CD4-positive, alpha-beta memory T cell (primary cell): ENCODE measurements at places on chromosomes 7 and 10. TPM values are rescaled to one million over a fixed set of nuclear protein-coding genes. Genes with fewer than 3 reads are reported as not detected.

ACTL6B gene
- polyA plus RNA-seq, result not detected

ACBD7 gene
- not detected for polyA plus RNA-seq

OR2AE1 gene
- not detected for polyA plus RNA-seq

CXCL12 gene
- polyA plus RNA-seq, result not detected

DNA sequence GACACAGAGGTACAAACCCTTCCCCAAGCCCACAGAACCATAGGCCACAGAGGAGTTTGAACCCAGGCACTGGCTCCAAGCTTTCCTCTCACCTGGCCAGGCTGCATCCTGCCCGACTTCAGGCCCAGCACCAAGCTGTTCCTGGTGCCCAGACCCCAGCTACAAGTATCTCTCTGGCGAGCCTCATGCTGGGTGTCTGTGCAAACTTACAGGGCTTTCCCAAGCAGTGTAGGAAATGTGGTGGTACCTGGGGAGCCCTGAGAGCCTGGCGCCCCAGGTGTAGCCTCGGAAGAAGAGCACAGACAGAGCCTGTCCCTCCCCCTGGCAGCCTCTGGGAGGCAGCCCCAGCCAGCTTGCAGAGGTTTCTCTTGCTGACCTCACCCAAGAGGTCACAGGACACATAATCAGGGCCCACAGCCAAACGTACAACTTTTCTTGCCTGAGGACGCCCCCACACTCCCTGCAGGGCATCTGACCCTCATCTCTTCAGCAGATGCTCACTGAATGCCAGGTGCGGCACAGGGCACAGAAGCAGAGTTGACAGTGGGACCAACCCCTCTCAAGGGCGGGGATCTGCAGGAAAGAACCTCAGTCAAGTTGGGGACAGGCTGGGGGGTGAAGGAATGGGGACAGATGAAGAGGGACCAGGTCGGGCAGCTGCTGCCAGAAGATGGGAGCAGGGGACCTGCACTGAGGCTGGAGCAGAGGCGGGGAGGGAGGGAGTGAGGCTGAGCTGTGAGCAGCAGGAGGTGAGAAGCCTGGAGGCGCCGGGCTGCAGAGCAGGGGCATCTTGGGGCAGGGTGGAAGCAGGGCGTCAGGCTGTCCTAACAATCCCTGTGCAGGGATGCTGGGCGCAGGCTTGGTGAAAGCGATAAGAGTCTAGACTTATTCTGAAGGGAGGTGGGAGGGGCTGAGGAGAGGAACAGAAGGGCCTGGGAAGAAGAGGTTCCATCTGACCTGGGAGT lies 16.3 kb upstream of the MYL7 start:
- no peak overlapping the region for H3K4me3 ChIP-seq
- H3K36me3 ChIP-seq, result no peaks in the 10 kb centered on the region
- DNase-seq, result no peak
- no peaks in the 10 kb centered on the region for H3K4me1 ChIP-seq
- no peaks in the 10 kb centered on the region for H3K27me3 ChIP-seq

GRCh38 chr7:63039882-63040281 lies 958.8 kb upstream of the ZNF722 start:
- H3K27me3 ChIP-seq, result no peaks in the 10 kb centered on the region
- no peaks in the 10 kb centered on the region for H3K36me3 ChIP-seq
- no peaks in the 10 kb centered on the region for H3K4me1 ChIP-seq

DNA sequence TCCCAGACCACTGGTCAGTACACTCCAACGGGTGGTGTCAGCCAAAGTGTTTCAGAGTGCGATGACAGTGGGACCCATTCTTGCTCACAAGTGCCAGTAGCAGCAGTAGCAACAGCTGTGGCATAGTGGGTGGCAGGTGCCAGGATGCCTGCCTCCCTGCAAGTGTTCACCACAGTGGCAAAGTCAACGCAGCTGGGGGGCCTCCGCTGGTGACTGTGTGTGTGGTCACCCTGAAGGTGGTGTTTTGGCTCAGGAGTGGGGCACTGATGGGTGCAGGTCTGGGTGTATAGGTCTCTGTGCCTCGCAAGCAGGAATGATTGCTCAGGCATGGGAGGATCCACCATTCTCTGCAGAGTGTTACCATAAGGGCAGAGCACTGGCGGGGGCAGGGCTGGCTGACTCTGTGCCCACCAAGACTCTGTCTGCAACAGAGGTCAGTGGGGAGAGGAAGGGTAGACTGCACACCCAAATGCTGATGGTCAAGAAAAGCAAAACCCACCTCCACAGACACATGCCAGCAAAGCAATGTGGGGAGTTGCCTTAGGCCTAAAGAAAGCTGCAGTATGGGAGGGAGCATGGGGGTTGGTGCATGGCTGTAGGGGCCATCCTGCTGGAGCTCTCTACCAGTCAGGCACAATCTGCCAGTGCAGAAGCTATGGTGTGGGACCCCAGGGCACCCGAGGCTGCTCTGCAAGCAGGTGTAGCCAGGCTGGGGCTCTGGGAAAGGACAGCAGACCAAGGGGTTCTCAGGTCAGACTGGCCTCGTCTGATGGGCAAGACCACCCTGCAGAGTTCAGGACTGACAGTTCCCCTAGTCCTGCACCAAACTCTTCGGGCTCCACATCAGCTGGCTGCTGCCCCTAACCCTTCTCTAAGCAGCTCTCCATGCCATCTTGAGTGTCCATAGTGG lies 368.1 kb downstream of the CTNNA3 start:
- DNase-seq, result no peak
- no peaks in the 10 kb centered on the region for H3K36me3 ChIP-seq
- no peaks in the 10 kb centered on the region for H3K4me1 ChIP-seq
- no peak overlapping the region for H3K4me3 ChIP-seq
- no peak overlapping the region for H3K27ac ChIP-seq

- peaks cover 72% of the 10 kb centered on the region for H3K4me1 ChIP-seq
- H3K27ac ChIP-seq, result peak overlapping the region; percentile 93
- peak; percentile 97 for DNase-seq
- peaks cover 18% of the 10 kb centered on the region for H3K36me3 ChIP-seq
- no peaks in the 10 kb centered on the region for H3K27me3 ChIP-seq
These were observed 270.3 kb downstream of the ELFN1 start for GRCh38 chr7:1940402-1940786.

DNA sequence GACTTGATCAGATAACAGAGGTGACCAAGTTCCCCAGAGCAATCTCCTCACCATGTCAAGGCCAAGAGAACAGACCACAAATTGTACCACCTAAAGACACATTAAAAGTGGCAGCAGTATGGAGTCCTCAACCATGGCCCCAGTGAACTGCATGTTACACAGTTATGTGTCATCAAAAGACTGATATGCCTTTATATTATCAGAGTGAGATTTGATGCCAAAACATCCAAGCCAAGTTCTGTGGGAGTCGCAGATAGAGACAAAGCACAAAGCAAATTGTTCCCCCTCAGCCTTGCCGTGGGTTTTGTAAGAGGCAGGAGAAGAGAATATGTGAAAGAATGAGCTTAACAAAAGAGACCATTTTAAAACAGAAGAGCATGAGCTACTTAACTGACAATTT lies 39.2 kb upstream of the TES start:
- H3K4me3 ChIP-seq, result no peak overlapping the region
- H3K36me3 ChIP-seq, result no peaks in the 10 kb centered on the region
- DNase-seq, result no peak
- no peak overlapping the region for H3K27ac ChIP-seq

DNA sequence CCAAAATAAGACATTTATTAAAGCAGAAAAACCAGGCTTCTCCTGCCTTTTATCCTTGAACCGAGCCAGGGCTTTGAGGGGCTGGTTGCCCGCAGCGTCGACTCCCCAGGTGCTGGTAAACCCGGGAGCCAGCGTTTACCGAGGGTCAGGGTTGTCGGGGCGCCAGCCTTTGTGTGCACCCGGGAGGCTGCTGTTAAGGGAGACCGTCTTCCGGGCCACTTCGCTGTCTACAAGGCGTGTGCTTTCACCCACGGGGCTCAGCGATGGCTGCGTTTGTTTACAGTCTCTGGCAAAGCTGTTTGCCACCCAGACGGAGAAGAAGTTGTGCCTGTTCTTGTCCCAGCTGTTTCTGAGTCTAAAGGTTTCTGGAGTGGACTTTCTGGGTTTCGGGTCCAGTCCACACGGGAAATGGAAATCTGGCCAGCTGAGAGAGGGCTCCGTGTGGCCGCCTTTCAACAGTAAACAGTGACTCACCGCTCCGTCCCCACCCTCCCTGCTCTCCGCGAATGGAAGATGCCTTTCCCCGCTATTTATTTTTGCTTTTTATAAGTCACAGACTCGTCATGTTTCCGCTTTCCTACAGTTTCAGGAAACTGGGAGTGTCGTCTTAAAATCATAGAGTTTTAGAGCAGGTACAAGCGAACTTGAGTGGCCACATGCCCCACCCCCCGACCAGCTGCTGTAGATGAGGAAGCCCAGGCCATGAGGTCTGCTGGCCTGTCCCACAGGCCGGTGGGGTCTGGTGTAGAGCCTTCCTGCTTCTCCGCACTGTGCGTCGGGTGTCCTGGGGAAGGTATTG lies 2.2 kb downstream of the MAFK start:
- no peaks in the 10 kb centered on the region for H3K27me3 ChIP-seq
- no peaks in the 10 kb centered on the region for H3K36me3 ChIP-seq
- peaks cover 38% of the 10 kb centered on the region for H3K4me1 ChIP-seq
- H3K27ac ChIP-seq, result peak overlapping the region; percentile 77
- DNase-seq, result peak; percentile 57

DNA sequence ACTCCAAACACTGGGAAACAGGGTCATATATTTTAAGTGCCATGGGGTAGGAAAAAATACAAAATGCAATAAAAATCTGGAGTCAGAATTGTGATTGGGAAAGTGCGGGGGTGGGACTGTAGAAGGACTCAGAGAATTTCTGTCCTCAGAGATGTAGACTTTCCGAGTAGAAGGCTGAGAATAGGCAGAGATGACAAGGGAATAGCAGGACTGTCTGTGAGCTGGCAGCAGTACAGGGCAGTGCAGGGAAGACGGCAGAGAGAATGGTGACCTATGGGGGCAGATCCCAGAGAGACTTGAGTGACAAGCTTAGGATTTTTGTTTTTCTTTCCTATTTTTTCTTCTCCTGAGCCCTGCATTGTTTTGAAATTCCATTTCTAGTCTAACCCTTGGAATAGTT lies 127.6 kb downstream of the SLC16A9 start:
- H3K27me3 ChIP-seq, result no peaks in the 10 kb centered on the region
- H3K27ac ChIP-seq, result no peak overlapping the region
- no peak for DNase-seq
- H3K4me1 ChIP-seq, result no peaks in the 10 kb centered on the region
- H3K36me3 ChIP-seq, result no peaks in the 10 kb centered on the region

- no peaks in the 10 kb centered on the region for H3K4me1 ChIP-seq
- H3K4me3 ChIP-seq, result no peak overlapping the region
- H3K27ac ChIP-seq, result no peak overlapping the region
- DNase-seq, result no peak
- H3K36me3 ChIP-seq, result no peaks in the 10 kb centered on the region
These were observed 8.4 kb downstream of the PLCE1 start for GRCh38 chr10:94002156-94002555.

- H3K36me3 ChIP-seq, result no peaks in the 10 kb centered on the region
- DNase-seq, result no peak
- no peak overlapping the region for H3K27ac ChIP-seq
- H3K4me3 ChIP-seq, result no peak overlapping the region
- no peaks in the 10 kb centered on the region for H3K27me3 ChIP-seq
- H3K4me1 ChIP-seq, result no peaks in the 10 kb centered on the region
These were observed 35.4 kb upstream of the INHBA start for GRCh38 chr7:41738336-41738735.

GRCh38 chr10:90218846-90219245 lies 517.5 kb downstream of the KIF20B start:
- H3K4me3 ChIP-seq, result no peak overlapping the region
- H3K4me1 ChIP-seq, result no peaks in the 10 kb centered on the region
- no peaks in the 10 kb centered on the region for H3K27me3 ChIP-seq
- no peaks in the 10 kb centered on the region for H3K36me3 ChIP-seq
- no peak for DNase-seq

- no peak overlapping the region for H3K4me3 ChIP-seq
- DNase-seq, result no peak
- H3K4me1 ChIP-seq, result no peaks in the 10 kb centered on the region
- H3K27ac ChIP-seq, result no peak overlapping the region
- no peaks in the 10 kb centered on the region for H3K36me3 ChIP-seq
These were observed 53.4 kb downstream of the COL17A1 start for GRCh38 chr10:104032144-104032775.

GRCh38 chr10:97683556-97684367 lies 3.3 kb downstream of the AVPI1 start:
- H3K27me3 ChIP-seq, result no peaks in the 10 kb centered on the region
- H3K4me3 ChIP-seq, result no peak overlapping the region
- H3K36me3 ChIP-seq, result no peaks in the 10 kb centered on the region
- no peak for DNase-seq
- H3K4me1 ChIP-seq, result peaks cover 29% of the 10 kb centered on the region

- H3K4me3 ChIP-seq, result no peak overlapping the region
- no peaks in the 10 kb centered on the region for H3K4me1 ChIP-seq
- H3K36me3 ChIP-seq, result no peaks in the 10 kb centered on the region
- no peak for DNase-seq
These were observed 456.7 kb downstream of the NRG3 start for GRCh38 chr10:82331716-82332115.

DNA sequence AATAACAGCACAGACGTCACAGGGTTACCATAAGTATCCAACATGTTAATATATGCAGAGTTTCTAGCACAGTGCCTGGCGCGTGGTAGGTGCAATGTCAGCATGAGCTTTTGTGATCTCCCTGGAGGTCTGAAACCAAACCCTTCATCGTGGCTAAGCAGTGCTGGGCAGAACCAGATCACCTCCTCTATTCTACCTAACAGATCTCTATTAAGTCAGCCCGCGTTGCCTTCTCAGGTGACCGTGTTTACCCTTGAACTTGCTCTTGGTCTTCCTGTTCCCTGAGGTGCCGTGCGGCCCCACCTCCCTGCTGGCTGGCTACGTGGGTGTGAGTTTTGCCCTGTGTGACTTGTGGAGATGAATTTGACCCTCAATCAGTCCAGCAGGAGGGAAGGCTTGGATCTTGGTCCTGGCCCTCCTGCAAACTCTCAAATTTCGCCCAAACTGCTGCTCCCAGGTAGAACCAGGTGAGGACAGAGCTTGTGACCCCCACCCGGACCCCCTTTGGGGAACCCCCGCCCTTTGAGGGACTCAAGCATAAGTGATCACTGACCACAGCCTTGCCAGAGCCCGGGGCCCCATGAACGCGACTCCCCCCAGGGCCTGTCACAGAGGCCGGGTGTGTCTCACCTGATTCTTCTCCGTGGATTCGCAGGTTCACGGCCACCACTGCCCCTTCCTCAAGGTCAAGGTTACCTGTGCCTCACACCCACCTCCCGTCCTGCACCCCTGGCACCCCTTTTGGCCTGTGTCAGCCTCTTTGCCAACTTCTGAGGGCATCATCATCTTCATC lies 54.2 kb downstream of the ELFN1 start:
- no peak overlapping the region for H3K4me3 ChIP-seq
- H3K27me3 ChIP-seq, result no peaks in the 10 kb centered on the region
- no peaks in the 10 kb centered on the region for H3K4me1 ChIP-seq
- no peaks in the 10 kb centered on the region for H3K36me3 ChIP-seq
- no peak overlapping the region for H3K27ac ChIP-seq

- no peak for DNase-seq
- no peak overlapping the region for H3K27ac ChIP-seq
- H3K4me1 ChIP-seq, result no peaks in the 10 kb centered on the region
- H3K4me3 ChIP-seq, result no peak overlapping the region
These were observed 392.4 kb downstream of the PHF14 start for GRCh38 chr7:11366118-11366517.
